ENCODE measurements at places on chromosomes 5 and 9. TPM values are rescaled to one million over a fixed set of nuclear protein-coding genes. Genes with fewer than 3 reads are reported as not detected.

- no peak for DNase-seq
Measured at GRCh38 chr5:119395080-119395836, 39.4 kb downstream of the TNFAIP8 start.

- no peak for DNase-seq
Measured at GRCh38 chr9:87084407-87084806, 137.1 kb upstream of the GAS1 start.

GRCh38 chr9:9997585-9997984 is 615.2 kb downstream of the PTPRD start:
- DNase-seq: no peak

- no peak for DNase-seq
Measured at GRCh38 chr9:79939819-79940218, 368.1 kb downstream of the TLE4 start.

- DNase-seq: no peak
Measured at GRCh38 chr5:31641575-31641974, 2.6 kb downstream of the PDZD2 start.

DNA sequence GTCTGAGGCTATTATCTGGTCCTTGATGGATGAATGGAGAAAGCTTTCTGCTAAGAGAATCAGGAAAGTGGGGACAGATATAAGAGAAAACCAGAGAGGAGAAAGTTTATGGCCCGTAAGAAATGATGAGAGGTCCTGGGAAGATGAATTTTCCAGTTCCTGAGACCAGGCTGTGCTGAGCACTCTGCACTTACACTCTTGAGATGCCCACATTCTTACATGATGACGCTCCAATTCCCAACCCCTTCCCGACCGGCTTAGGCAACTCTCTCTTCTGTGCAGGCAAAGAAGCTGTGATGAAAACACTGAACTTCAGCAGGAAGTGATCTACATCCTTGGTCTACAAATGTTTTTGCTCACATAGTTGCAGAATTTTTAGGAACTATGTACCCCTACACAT is 417.0 kb downstream of the ARHGEF28 start:
- no peak for DNase-seq

- no peak for DNase-seq
Measured at GRCh38 chr5:67200809-67201562, 4.4 kb upstream of the CD180 start.

JADE2 gene
- 4.9 TPM for polyA plus RNA-seq

CIZ1 gene
- 46.8 TPM for polyA plus RNA-seq

PDGFRB gene
- polyA plus RNA-seq: 6.0 TPM

SLC36A2 gene
- polyA plus RNA-seq: not detected

CDC14B gene
- polyA plus RNA-seq: 8.4 TPM

DNA sequence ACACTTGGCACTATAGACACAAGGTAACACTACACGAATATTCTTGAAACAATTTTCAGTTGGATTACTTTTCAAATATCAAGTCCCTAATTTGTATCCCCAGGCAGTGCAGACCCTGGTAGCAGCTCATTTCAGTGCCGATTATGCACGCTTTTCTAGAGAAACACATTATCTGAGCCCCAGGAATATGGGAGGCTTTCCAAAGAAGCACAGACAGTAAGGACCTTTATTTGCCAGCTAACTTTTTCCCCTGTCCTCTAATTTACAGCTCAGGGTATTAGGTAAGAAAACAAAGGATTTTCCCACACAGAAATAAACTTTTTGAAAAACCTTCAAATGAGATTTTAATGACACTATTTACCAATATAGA is 852.3 kb upstream of the DMAC1 start:
- no peak for DNase-seq

Data from sigmoid colon (tissue), 7 donors.